ENCODE measurements at places on chromosomes 4 and X. TPM values are rescaled to one million over a fixed set of nuclear protein-coding genes. Genes with fewer than 3 reads are reported as not detected.

USP46 gene
- 3.8 TPM for total RNA-seq

NOX1 gene
- total RNA-seq, result not detected

TLL1 gene
- total RNA-seq, result not detected

TGIF2LX gene
- total RNA-seq, result not detected

KIAA0232 gene
- 19.5 TPM for total RNA-seq

SULT1E1 gene
- total RNA-seq, result not detected

VCX3A gene
- total RNA-seq, result not detected

UGT2A1 gene
- not detected for total RNA-seq

SERPINA7 gene
- total RNA-seq, result not detected

PDLIM3 gene
- total RNA-seq, result not detected

NUDT10 gene
- total RNA-seq, result 0.99 TPM

PLCXD1 gene
- 50.2 TPM for total RNA-seq

DNA sequence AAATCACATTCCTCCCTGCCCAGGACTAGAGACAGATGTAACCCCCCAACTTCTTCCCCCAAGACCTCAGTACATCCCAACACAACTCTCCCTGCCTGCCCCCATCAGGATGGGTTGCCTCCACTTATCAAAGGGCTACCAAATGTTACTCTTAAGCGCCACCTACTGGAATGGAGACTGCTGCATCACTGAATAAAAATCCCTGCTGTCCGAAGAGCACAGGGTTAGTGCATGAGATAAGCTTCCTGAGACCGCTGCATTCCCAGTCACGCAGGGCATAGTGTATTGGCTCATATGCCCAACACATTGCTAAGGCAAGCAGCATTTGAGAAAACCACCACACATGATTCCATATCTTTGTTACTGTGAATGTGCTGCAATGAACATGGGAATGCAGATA is 544.5 kb downstream of the PPP4R3C start:
- no peak for DNase-seq
- H3K27ac ChIP-seq, result no peak overlapping the region
- H3K36me3 ChIP-seq, result no peaks in the 10 kb centered on the region
- no peaks in the 10 kb centered on the region for H3K4me1 ChIP-seq

GRCh38 chrX:63408050-63408449 is 56.9 kb upstream of the SPIN4 start:
- H3K27me3 ChIP-seq, result no peaks in the 10 kb centered on the region
- H3K27ac ChIP-seq, result no peak overlapping the region
- no peak for DNase-seq

- H3K27ac ChIP-seq, result no peak overlapping the region
- no peaks in the 10 kb centered on the region for H3K4me1 ChIP-seq
- no peaks in the 10 kb centered on the region for H3K36me3 ChIP-seq
- no peak for DNase-seq
- H3K4me3 ChIP-seq, result no peak overlapping the region
- peaks cover 15% of the 10 kb centered on the region for H3K27me3 ChIP-seq
These were observed 72.0 kb upstream of the AP1S2 start for GRCh38 chrX:15926622-15927021.

GRCh38 chr4:10783351-10783750 is 98.8 kb upstream of the CLNK start:
- no peaks in the 10 kb centered on the region for H3K27me3 ChIP-seq
- no peak overlapping the region for H3K27ac ChIP-seq
- DNase-seq, result no peak
- H3K36me3 ChIP-seq, result no peaks in the 10 kb centered on the region
- H3K4me1 ChIP-seq, result no peaks in the 10 kb centered on the region

DNA sequence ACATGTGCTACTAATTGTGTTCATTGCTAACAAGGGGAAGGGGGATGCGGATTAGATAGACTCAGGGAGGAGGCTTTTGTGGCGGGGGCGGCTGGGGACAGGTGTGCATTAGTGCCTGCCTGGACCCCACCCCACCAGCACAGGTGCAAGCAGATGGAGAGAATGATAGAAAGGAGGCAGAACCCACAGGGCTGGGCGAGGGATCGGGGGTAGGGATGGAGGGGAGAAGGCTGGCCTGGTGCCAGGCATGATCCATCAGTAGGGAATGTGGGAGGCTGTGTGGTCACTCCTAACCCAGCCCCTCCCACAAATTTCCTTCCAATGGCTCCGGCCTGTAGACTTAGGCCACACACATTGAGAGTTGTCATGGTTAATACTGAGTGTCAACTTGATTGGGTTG is 30.5 kb upstream of the CRMP1 start:
- H3K27ac ChIP-seq, result no peak overlapping the region
- DNase-seq, result no peak
- H3K4me3 ChIP-seq, result no peak overlapping the region
- H3K4me1 ChIP-seq, result no peaks in the 10 kb centered on the region
- H3K36me3 ChIP-seq, result no peaks in the 10 kb centered on the region

GRCh38 chr4:86942185-86942666 is 7.4 kb downstream of the AFF1 start:
- H3K4me3 ChIP-seq, result no peak overlapping the region
- H3K27me3 ChIP-seq, result no peaks in the 10 kb centered on the region
- DNase-seq, result no peak
- no peak overlapping the region for H3K27ac ChIP-seq
- peaks cover 31% of the 10 kb centered on the region for H3K4me1 ChIP-seq

- H3K27ac ChIP-seq, result no peak overlapping the region
- H3K27me3 ChIP-seq, result no peaks in the 10 kb centered on the region
- H3K4me3 ChIP-seq, result no peak overlapping the region
- H3K36me3 ChIP-seq, result no peaks in the 10 kb centered on the region
- no peaks in the 10 kb centered on the region for H3K4me1 ChIP-seq
These were observed 175.8 kb downstream of the USP46 start for GRCh38 chr4:52483186-52483890.

DNA sequence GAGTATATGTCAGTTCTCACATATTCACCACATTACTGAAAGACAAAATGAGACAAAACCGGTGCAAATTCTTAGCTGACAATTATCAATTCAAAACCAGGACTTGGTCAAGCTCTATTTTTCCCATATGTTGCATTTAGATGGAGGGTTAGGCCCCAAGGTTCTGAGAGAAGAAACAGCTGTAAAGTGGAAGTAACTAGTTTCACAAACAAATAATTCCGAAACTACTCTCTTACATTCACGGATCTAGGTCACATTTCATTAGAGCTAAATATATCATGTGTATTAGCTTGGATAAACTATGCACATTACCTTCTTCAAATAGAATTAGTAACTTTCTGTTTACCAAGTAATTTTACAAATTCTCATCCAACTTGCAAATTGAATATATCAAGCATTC is 3.7 kb upstream of the GABRA2 start:
- H3K27ac ChIP-seq, result no peak overlapping the region
- H3K4me3 ChIP-seq, result no peak overlapping the region
- peaks cover 26% of the 10 kb centered on the region for H3K27me3 ChIP-seq
- no peaks in the 10 kb centered on the region for H3K4me1 ChIP-seq

GRCh38 chr4:183099537-183100297 is 660 bp downstream of the WWC2 start:
- no peak for DNase-seq
- H3K36me3 ChIP-seq, result no peaks in the 10 kb centered on the region
- H3K27ac ChIP-seq, result no peak overlapping the region
- peaks cover 42% of the 10 kb centered on the region for H3K27me3 ChIP-seq

- no peaks in the 10 kb centered on the region for H3K4me1 ChIP-seq
- DNase-seq, result no peak
- H3K27me3 ChIP-seq, result no peaks in the 10 kb centered on the region
- H3K27ac ChIP-seq, result no peak overlapping the region
- no peak overlapping the region for H3K4me3 ChIP-seq
- H3K36me3 ChIP-seq, result no peaks in the 10 kb centered on the region
These were observed 18.0 kb upstream of the LANCL3 start for GRCh38 chrX:37553476-37553875.
